ENCODE measurements at places on chromosomes 12 and 14.
A peak's percentile ranks its signal among the peaks of the same experiment; 100 is the strongest.

DNA sequence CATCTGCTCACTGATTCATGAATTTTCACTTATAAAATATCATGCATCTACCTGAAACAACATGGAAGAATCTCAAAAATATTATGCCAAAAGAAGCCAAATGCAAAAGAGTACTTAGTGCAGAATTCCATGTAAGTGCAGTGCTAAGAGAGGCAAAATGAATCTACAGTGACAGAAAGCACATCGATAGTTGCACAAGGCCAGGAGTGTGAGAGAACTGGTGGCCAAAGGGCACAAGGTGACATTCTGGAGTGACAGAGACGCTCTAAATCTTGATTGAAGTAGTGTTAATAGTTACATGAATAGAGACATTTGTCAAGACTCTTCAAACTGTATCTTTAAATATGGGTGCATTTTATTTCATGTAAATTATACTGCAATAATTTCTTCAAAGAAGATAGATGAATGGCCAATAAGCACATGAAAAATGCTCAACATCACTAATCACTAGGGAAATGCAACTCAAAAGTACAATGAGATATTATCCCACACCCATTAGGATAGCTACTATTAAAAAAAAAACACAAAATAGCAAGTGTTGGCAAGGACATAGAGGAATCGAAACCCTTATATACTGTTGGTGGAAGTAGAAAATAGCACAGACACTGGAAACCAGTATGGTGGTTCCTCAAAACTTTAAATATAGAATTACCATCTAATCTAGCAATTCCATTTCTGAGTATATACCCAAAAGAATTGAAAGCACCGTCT lies 71.7 kb upstream of the KICS2 start:
- no peak for DNase-seq

DNA sequence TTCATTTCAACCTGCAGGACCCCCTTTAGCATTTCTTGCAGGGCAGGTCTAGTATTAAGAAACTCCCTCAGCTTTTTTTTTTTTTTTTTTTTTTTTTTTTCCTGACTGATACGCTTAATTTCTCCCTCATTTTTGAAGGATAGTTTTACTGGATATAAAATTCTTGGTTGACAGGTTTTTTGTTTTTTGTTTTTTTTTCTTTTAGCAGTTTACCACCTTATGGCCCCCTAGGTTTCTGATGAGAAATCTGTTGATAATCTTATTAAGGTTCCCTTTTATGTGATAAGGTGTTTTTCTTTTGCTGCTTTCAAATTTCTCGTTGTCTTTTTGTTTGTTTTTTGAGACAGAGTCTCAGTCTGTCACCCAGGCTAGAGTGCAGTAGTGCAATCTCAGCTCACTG lies 66.5 kb downstream of the BORCS5 start:
- DNase-seq: no peak

DNA sequence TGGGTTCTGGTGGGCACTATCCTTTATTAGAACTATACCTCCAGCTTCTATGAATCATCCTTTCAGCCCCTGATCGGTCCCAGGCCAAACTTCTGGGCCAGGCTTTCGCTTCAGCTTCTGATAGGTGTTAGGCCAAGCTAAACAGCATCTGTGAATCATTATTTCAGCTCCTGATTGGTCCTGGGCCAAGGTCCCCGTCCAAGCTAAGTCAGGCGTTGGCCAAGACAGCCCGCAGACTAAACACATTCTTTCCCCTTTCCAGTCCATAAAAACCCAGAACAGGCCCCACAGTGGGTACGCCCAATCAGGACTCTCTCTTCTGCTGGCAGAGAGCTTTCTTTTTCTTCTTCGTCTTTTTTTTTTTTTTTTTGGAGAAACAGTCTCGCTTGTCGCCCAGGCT lies 1808.9 kb upstream of the SEL1L start:
- DNase-seq: peak; percentile 55

- no peak for DNase-seq
Measured at GRCh38 chr12:20696181-20696905, 1.2 kb downstream of the SLCO1C1 start.

GRCh38 chr12:101925361-101925760 lies 48.0 kb downstream of the DRAM1 start:
- peak; percentile 97 for DNase-seq

- DNase-seq: no peak
Measured at GRCh38 chr14:91417983-91418386, 365 bp upstream of the CCDC88C start.

DNA sequence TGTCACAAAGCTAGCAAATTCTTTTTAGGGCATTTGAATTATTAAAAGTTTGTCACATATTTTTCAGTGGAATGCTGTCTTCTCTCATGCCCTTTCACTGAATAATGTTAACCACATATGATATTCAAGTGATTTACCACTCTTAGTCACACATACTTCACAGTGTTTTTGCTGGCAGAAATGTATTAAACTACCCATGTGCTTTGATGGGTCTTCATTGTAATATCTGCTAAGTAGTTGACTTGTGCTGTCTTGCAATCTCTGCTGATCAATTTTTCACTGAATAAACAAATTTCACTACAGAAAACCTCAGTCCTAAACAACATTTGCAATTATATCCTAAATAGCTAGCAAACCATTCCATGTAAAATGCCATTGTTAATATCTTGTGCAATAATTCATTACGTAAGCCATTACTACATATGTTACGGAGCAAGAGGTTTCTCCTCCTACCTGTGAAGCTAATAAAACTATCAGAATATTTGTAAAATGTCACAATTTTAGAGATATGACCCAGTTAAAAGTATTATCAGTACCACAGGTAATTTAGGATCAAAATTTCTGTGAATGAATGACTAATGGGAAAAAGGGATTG lies 64.6 kb upstream of the LMO3 start:
- no peak for DNase-seq

DNA sequence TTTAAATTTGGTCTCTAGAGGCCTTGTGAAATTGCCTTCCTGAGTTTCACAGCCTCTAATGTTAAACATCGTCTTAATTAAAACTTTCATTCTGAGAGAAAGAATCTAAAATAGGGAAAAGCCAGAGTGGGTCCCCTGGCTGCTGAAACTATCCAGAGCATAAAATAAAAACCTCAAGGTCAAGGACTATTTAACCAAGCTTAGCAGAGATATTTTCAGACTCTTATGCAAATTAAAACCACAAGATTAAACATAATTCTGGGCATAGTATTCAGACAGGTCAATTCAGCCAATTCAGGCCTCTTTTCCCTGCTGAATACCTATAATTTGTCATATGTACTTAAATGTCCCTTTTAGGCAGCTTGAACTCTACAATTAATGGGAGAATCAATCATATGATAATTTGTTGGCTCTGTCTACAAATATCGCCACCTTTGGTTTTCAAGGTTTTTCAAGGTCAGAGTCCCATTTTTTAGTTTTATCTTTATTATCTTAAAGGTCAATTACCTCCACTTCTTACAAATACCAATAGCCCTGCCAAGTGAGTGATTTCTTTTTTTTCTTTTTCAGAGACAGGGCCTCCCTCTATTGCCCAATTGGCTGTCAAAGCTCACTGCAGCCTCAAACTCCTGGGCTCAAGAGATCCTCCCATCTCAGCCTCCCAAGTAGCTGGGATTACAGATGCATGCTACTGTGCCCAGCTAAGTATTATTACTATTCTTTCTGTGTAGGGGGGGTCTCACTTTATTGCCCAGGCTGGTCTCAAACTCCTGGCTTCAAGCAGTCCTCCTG lies 257.1 kb downstream of the PHLDA1 start:
- no peak for DNase-seq

DNA sequence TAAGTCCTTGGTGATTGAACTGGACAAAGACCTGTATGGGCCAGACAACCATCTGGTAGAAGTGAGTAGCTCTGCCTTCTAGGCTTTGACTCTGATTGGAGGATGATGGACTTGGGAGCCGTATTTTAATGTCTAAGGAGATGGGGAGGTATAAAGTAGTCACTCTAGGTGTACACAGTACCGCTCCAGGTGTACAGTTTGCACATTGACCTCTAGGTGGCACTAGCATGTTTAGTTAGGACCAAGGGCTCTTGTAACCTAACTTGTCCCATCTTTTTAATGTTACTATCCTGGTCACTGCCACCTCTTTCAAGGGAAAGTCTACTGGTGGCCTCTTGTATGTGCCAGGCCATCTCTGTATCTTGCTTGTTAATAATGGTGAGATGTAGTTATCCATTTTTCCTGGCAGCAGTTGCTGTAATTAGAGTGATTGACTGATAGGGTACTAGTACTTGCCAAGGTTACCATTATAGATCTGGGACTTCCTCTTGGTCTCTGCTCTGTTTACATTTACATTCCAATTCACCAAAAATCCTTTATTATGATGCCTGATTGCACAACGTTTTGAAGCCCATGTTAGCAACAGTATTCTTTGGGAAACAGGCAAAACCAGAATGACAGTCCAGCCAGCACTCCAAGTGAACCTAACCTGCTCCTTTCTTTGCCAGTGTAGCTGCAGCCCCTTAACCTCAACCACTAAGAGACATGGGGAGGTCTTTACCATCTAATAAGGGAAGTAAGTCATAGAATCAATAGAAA lies 3.6 kb downstream of the SMARCD1 start:
- DNase-seq: no peak

DNA sequence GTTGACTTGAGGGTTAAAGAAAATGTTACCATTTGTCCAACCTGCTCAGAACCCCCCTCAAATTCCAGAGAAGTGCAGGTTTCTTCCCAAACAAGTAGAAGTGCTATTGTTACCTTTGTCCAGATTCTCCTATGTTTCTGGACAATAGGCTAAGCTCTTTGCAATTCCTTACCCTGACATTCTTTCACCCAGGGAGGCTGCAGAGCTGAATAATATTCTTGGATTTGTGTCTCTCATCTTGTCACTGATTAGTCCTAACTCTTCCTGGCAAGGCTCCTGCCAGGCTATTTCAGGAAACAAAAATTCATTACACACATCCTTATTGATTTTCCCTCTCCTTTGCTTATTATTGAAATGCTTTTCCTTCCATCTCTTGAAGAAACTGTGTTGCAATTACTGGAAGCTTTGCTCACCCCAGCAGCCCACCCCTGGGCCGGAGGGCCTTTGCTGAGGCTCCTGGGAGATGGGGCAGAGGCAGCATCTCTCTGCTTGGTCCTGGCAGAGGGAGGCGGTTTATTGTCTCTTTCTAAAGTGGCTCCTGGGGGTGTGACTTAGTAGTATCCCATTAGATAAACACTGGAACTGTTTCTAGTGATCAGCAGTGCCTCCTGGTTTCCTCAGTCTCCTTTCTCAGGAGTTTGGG lies 207.5 kb upstream of the PELI2 start:
- DNase-seq: no peak

DNA sequence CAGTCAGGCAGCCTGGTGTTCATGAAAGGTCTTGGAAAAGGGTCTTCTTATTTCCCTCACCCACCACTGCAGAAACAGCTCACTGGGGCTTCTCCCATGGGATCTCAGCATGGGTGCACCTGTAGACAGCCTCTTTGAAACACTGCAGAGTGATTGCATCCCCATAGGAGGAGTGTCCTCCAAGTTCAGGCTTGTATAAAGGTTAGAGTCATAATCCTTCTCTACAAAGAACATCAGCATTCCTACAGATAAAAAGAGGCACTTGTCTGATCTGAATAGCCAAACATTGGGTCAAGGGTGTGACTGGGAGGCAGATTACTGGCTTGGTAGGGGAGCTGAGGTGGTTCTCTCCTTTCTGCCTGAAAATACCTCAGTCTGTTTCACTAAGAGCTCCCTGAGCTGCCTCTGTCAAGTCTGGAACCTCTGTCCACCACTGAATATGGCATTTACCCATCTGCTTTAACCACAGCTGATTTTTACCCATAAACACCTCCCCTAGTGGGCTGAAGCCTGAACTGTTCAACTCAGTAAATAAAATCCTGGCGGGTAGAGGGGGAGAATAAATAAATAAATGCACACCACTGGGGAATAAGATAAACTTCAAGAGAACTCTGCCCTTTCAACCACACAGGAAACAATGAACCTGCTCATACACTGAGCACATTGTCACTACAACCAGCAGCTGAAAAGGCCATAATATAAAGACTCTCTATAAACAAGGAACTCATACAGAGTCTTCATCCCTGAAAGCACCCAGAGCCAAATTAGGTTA lies 120.7 kb upstream of the SCAF11 start:
- DNase-seq: no peak
